ENCODE measurements at places on chromosomes 4 and X.

GRCh38 chr4:1754336-1754735, 33.0 kb downstream of the TACC3 start:
- DNase-seq, result no peak

DNA sequence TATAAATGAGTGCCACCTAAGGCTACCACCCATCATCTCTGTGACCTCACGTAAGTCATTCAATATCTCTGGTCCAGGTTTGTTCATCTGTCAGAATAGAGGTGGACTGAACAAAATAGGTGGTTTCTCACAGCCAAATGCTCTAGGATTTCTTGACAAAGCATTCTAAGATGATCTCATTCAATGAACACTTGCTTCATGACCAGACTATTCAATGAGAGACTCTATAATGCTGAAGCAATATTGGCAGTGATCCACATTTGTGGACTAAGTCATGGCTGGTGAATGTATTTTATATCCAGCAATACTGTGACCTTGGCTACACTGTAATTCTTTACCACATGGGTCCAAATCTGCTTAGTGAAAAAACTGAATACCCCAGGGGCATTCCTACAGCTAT, 37.9 kb downstream of the LDB2 start:
- DNase-seq, result peak; percentile 93

GRCh38 chr4:182207830-182208396, 35.3 kb upstream of the TENM3 start:
- peak; percentile 66 for DNase-seq

- no peak for DNase-seq
Measured at GRCh38 chrX:100721328-100721727, 10.6 kb downstream of the SYTL4 start.

DNA sequence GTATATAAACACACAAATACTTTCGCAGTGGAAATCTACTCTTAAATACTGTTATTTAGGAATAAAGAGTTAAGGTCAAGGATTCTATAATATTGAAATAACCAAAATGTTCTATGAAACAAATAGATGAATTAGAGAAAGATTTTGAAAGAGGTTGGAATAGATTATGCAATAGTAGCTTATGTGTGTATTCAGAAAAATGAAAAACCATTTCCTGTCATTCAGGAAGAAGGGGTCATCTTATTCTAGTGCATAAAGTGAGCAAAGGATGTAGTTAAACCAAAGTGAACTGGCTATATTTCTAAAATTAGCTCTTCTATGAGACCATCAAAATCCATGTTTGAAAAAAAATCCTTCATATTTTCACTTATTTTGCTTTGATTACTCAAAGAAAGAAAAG, 30.0 kb upstream of the MYOZ2 start:
- DNase-seq, result no peak

DNA sequence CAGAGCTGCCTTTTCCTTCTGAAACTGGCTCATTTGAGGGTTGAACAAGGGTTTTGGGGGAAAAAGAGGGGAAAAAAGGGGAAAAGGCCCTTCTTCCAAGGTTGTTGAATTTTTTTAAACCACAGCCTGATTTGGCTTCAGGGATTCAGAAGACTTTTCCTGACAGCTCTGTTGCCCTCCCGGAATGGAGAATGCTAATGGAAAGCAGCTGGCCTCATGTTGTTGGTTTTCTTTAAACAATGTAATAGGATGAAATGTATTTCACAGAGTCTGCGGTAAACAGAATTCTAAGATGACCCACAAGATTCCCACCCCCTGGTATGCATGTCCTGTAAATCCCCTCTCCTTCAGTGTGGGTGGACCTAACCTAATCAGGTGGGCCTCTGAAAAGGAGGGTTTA, 3.3 kb upstream of the KIAA1210 start:
- peak; percentile 36 for DNase-seq

DNA sequence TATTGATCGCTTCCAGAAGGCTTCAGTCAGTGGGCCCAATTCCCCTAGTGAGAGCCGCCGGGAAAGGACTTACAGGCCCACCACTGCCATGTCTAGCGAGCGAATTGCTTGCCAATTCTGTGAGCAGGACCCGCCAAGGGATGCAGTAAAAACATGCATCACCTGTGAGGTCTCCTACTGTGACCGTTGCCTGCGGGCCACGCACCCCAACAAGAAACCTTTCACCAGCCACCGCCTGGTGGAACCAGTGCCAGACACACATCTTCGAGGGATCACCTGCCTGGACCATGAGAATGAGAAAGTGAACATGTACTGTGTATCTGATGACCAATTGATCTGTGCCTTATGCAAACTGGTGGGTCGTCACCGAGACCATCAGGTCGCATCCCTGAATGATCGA, 15.3 kb downstream of the MID2 start:
- DNase-seq, result no peak

- no peak for DNase-seq
Measured at GRCh38 chr4:78207541-78207940, 150.4 kb downstream of the FRAS1 start.

- no peak for DNase-seq
Measured at GRCh38 chrX:53305996-53306937, 24.9 kb upstream of the IQSEC2 start.

GRCh38 chr4:25978327-25978726, 64.3 kb downstream of the SMIM20 start:
- DNase-seq, result no peak

GRCh38 chrX:41031256-41031967, 53.8 kb upstream of the USP9X start:
- DNase-seq, result no peak

DNA sequence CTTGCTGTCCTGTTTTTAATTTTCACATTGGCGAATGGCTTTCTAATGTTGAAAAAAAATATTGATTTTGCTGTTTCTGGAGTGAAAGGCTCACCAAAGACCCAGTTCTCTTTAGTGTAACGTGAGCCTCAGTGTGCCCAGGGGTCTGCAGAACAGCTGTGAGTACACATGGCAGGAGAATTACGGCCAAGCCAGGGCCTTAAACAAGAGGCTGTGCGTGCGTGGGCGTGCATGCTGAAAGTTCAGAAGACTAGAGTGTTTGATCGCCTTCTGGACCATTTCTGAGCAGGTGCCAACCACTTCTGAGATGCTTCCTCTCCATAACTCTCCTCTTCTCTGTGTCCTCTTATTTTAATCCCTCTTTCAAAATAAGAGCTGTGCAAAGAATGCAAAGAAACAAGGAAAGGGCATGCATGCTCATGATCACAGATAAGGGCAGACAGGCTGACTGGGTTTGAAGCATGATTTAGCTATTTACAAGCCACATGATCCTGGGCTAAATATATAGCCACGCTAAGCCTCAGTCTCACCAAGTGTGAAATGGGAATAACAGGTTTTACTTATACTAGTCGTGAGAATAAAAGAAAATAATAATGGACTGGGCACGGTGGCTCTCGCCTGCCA, 9.9 kb downstream of the PHEX start:
- no peak for DNase-seq

GRCh38 chrX:24668111-24668510, 21.0 kb upstream of the PCYT1B start:
- no peak for DNase-seq

- DNase-seq, result no peak
Measured at GRCh38 chrX:135185795-135186443, 14.7 kb upstream of the CT55 start.

DNA sequence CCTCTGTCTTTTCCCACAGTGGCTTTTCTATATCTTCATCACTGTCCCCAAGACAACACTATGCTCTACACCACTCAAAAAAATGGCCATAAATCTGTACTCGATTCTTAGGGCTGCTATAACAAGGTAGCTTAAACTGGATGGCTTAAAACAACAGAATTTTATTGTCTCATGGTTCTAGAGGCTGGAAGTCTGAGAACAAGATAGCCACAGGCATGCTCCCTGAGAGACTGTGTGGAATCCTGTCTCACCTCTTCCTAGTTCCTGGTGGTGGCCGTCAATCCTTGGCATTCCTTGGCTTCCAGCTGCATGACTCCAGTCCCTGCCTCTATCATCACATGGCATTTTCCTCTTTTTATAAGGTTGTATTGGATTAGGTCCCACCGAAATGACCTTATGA, 70.7 kb upstream of the DCLK2 start:
- DNase-seq, result peak; percentile 42

GRCh38 chr4:53790286-53790685, 199.0 kb upstream of the LNX1 start:
- no peak for DNase-seq

DNA sequence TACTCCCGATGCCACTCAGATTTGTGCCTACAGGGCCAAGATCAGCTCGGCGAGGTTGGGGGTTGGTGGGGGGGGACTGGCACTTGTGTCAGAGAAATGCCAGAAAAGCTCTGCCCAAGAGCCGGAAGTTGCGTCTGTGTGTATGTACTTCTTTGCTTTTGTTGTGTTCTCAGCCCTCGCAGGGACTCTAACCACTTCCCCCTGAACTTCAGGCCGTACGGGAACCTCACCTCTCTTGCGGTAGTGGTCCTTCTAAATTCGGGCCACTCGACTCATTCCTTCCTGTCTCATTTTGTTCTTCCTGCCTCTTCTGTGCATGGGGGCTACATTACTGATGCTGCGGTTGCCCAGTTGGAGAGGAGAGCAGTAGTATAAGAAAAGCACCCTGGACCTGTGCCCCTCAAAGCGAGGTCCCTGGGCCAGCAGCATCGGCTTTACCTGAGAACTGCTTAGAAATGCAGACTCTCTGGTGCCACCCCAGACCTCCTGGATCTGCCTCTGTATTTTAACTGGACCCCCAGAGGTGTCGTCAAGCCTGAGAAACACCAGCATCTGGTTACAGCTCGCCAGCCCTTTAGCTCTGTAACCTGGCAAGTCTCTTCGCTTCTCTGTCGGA, 146.3 kb upstream of the RPS6KA3 start:
- DNase-seq, result no peak

GRCh38 chrX:68498508-68499379, at the start of gene YIPF6:
Gene YIPF6 (plus strand): TSS chrX:68499051. CDS start chrX:68499067, 16 bp downstream.
- peak; percentile 17 for DNase-seq

DNA sequence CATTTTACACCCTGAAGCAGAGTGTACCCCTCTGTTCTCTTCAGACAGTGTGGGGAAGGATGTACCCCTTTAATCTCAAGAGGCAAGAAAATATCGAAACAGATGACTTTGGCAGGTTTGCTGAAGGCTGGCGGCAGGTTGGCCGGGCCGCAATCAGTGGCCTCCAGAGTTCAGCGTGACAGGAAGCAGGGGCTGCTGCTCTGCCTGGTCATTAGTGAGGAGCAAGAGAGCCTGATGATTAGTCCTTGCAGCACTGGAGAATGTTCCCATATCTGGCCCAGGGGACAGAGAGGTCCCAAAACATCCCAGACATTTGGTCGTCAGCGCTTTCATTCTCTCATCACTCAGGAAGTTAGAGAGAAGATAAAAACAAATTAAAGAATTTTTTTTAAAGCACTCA, 352.8 kb downstream of the SPRY1 start:
- DNase-seq, result no peak

GRCh38 chr4:89447543-89447942, 139.9 kb upstream of the GPRIN3 start:
- no peak for DNase-seq

GRCh38 chr4:188665491-188666457, 526.5 kb downstream of the TRIML1 start:
- no peak for DNase-seq

DNA sequence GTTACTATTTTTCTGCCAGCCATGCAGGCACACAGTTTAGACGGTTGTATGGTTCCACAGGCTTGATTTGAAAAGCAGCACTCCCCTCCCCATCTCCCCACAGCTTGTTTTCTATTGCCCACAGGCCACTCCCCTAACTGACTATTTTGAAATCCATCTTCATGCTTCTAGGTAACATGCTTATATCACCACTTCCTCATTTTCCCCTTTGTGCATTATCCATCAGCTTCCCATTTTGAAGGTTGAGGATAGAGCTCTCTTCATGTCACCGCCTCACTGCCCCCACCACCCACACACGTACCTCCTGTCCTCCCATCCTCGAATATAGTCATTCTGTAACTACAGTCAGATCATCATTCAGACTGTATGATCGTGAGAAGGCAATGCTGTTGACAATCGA, 224.7 kb downstream of the MID1 start:
- no peak for DNase-seq

DNA sequence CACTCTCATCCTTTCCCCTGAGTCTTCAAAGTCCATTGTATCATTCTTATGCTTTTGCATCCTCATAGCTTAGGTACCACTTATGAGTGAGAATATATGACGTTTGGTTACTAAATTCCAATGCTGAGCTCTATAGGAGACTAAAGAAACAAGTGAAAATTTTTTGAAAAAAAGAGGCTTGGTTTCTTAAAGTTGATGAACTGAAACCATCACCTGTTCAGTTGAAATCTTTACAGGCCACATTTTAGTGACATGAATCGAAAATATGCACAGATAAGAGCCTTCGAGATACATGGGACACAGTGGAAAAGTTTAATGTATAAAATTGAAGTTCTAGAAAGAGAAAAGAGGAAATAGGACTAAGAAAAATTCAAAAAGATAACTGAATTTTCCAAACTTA, 195.8 kb downstream of the GPM6A start:
- no peak for DNase-seq

DNA sequence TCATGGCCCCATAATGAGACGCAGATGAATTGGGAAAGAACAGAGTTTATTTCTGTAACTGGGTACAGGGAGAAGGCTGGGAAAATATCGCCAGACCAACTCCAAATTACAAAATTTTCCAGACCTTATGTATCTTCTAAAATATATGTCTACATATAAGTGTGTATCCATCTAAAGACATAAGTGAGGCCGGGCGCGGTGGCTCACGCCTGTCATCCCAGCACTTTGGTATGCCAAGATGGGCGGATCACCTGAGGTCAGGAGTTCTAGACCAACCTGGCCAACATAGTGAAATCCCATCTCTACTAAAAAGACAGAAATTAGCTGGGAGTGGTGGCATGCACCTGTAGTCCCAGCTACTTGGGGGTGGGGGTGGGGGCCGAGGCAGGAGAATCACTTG, 11.7 kb upstream of the DHRSX start:
- DNase-seq, result no peak

DNA sequence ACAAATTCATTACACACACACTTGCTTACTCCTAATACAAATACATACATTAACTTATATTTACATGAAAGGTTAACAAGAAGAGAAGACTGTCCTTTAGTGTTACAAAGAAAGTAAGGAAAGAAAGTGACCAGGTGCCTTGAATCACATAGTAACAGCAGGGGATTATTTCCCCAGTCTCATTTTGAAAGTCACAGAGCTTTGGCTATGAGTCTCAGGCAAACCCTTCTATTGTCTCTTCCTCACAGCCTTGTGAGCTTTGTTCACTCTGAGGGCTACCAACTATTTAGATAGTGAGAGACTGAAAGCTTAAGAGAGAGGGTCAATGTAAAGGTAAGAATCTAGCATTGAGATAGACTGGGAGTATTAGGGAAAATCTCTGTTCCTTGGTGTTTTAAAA, 161.6 kb downstream of the NPNT start:
- DNase-seq, result no peak

- peak; percentile 58 for DNase-seq
Measured at GRCh38 chrX:110915111-110915510, 119.5 kb upstream of the CHRDL1 start.

GRCh38 chr4:148196164-148196563, 246.1 kb downstream of the NR3C2 start:
- no peak for DNase-seq

- DNase-seq, result no peak
Measured at GRCh38 chr4:120555058-120555457, 367.5 kb downstream of the PRDM5 start.
